ENCODE measurements at places on chromosomes 7 and 10.

DNA sequence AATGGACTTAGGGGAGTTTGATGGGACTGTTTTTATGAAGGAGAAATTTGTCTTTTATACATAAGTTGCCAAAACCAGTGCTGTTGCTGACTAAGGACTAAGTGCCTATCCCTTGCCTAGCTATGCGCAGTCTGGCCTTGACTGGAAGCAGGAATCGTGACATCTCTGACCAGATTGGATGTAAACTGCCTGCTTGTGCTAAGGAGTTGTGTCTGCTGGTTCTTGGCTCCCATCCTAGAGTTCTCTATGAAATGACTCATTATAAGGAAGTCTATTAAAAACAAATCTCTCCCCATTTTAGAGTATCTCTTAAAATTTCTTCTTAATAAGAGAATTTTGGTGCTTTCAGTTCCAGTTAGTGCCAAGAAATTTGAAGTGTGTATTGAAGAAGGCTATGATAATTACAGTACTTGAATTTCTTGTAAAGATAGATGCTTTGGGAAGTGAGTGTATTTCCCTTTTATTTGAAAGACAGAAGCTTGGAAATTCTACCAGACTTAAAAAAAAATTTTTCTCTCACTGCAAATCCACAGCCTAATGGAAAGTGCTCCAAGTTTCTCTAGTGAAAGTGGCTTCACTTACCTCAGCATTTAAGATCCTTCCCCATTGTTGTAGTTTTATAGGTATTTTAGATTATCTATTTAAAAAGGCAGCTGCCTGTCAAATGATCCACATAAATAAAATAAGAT, 77.6 kb downstream of the BICC1 start:
- no peak for DNase-seq
- no peaks in the 10 kb centered on the region for H3K36me3 ChIP-seq
- peaks cover 4% of the 10 kb centered on the region for H3K27me3 ChIP-seq
- no peaks in the 10 kb centered on the region for H3K4me1 ChIP-seq
- H3K27ac ChIP-seq: no peak overlapping the region
- H3K4me3 ChIP-seq: no peak overlapping the region

GRCh38 chr7:144671429-144671828, 164.4 kb downstream of the TPK1 start:
- H3K4me1 ChIP-seq: no peaks in the 10 kb centered on the region
- H3K27ac ChIP-seq: no peak overlapping the region
- H3K4me3 ChIP-seq: no peak overlapping the region
- no peaks in the 10 kb centered on the region for H3K27me3 ChIP-seq
- no peak for DNase-seq

DNA sequence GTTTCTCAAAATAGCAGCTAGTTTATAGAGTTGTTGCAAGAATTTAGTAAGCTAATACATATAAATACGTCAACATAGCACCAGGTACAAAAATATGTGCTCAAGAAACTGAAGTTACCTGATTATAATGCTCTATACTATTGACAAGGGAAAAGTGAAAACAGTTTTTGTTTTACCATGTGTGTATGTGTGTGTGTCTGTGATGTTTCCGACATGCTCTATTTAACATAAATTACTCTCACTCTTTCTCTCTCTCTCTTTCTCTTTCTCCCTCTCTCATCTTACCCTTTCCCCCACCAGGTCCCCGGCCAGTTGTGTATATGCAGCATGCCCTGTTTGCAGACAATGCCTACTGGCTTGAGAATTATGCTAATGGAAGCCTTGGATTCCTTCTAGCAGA, 4.3 kb downstream of the LIPN start:
- no peak for DNase-seq
- H3K4me1 ChIP-seq: peaks cover 8% of the 10 kb centered on the region
- H3K27me3 ChIP-seq: peaks cover 4% of the 10 kb centered on the region
- H3K36me3 ChIP-seq: no peaks in the 10 kb centered on the region

- H3K36me3 ChIP-seq: no peaks in the 10 kb centered on the region
- no peak overlapping the region for H3K27ac ChIP-seq
- no peak overlapping the region for H3K4me3 ChIP-seq
- H3K4me1 ChIP-seq: peaks cover 2% of the 10 kb centered on the region
- H3K27me3 ChIP-seq: peaks cover 13% of the 10 kb centered on the region
- peak; percentile 47 for DNase-seq
Observed at GRCh38 chr10:22268503-22268902, 47.7 kb upstream of the COMMD3 start.

Measured in activated CD4-positive, alpha-beta memory T cell treated with anti-CD3 and anti-CD28 coated beads for 36 hours (primary cell).